ENCODE measurements at places on chromosomes 7 and 10.

DNA sequence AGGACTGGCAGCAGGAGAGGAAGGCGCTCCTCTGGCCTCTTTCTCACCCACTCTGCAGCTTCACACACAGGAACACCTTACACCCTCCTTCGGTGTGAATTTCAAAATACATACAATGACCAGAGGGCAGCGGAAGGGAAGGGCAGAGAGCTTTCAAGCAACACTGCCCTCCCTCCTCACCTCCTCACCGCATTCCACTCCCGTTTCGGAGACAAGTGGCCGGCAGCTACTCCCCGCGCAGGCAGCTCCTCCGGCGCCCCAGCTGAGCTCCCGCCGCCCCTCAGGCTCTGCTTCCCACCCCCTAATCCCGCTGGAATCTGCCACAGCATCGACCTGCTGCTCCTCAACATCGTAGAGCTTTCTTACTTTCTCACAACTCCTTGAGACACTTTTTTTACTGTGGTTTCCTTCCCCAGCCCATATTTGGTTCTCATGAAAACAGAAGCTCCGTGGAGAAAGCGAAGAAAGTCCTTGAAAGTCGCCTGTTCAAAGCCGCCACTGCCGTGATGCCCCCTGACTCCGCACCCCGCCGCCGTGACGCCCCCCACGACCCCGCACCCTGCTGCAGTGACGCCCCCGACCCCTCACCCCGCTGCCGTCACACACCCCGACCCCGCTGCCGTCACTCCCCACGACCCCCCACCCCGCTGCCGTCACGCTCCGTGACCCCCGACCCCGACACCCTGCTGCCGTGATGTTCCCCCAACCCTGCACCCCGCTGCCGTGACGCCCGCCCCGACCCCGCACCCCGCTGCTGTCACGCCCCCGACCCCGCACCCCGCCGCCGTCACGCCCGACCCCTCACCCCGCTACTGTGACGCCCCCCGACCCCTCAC lies 14.6 kb upstream of the GPER1 start:
- no peak for DNase-seq

- DNase-seq: no peak
These were observed 472.3 kb upstream of the VSTM2A start for GRCh38 chr7:54069843-54070242.

DNA sequence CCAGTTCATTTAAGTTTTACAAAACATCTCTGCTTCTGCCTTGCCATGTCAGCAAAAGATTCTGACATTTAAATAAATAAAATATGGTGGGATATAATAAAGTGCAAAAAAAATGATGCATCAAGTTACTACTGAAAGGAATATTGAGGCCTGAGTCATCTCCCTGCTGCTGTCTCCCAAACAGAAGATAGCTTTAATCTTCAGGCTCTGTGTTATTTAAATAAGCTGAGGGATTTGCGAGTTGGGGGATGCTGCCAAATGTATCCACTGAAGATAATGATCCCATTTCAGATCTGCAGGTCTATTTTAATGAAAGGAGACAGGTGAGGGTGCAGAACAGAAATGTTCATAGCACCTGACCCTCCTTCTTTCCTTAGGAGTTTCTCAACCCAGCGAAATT lies 720.8 kb downstream of the AUTS2 start:
- no peak for DNase-seq

DNA sequence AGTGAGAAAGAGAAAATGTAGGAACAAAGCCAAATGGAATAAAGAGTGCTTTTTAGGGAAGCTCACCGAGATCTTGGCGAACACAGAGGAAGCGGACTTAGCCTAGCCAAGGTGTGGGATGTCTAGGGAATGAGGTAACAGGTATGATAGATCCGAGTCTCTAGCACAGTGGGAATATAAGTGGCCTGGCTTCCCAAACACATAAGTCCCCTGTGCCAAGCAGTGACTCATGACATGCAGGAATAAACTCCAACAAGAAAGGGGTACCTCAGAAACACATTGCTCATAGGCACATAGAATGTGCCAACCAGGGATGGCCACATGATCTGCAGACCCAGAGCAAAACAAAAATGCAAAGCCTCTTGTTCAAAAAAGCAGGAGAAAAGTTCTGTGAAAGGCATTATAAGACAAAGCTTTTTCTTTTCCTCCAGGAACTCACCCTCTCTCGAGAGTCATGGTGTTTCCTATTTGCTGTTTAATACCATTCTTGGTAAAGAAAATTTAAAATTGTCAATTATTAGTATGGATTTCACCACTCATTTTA lies 542.5 kb downstream of the GATA3 start:
- DNase-seq: no peak

DNA sequence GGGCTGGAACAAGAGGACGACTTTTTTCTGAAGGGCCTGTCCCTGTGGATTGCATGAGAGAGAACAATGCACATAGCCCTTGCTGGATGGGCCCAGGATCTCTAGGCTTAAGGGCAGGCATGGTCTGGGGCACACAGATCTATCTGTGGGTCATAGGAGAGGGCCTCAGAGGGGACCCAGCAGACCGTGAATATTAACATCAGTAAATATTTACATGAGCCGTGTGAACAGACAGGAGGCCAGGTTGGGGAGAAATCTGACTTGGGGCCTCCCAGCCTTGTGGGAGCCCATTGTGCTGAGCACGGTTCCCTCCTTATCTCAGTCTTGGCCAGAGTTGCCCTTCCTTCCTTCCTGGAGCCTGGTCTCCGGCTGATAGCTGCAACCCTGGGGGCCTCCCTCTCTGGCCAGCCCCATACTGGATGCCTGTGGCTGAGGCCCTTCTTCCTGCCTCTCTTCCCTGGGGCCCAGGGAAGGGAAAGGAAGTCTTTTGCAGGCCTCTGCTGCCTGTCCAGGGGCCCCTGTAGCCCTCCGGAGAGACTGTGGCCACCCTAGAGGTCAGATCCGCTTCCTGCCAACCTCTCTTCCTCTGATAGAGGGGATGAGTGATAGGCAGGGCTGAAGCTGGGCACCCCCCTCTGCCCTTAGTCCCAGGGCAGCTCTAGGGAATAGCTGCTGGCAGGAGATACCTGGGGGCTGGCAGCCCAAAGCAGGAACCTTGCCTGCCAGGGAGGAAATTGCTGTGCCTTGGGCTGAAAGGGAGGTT lies 44.5 kb upstream of the TRIM8 start:
- no peak for DNase-seq

DNA sequence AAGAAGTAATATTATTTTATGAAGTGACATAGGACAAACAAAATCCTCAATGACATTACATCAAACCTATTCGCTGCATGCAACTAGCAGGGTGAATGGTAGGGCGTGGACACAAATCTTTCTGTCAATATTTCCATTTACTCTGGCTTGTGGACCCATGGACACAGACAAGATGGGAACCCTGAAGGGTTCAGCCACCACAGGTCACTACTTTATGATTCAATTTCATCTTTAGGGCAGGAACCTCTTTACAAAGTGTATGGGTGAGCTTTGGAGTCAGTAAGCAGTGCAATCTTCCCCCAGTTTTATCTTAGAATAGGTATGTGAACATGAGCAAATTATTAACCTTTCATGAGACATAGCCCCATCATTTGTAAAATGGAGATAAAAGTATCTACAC lies 982.4 kb upstream of the LRRTM3 start:
- DNase-seq: no peak

GRCh38 chr10:11164803-11165590 lies 147.3 kb downstream of the CELF2 start:
- DNase-seq: no peak

GRCh38 chr10:99815621-99816020 lies 33.2 kb downstream of the ABCC2 start:
- DNase-seq: no peak

DNA sequence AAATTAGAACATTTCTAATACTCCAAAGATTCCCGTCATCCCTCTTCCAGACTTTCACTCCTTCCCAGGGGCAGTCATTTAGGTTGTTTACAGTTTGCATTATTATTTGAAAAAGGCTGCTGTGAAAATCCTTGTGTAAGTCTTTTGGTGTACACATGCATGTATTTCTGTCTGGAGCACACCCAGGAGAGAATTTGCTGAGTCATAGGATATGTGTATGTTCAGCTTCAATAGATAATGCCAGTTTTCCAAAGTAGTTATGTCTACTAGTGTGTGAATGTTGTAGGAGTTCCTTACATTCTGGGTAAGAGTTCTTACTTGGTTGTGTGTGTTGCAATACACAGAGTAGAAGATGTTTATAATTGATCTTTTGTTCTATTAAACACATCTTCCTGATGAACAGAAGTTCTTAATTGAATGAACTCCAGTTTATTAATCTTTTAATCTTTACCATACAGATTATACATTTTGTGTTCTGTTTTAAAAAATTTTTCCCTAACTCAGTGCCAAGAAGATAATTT lies 25.3 kb downstream of the CROT start:
- DNase-seq: no peak

GRCh38 chr7:7146837-7147236 lies 35.5 kb upstream of the C1GALT1 start:
- DNase-seq: no peak

- DNase-seq: no peak
These were observed 122.2 kb downstream of the PDE1C start for GRCh38 chr7:31948029-31948428.

DNA sequence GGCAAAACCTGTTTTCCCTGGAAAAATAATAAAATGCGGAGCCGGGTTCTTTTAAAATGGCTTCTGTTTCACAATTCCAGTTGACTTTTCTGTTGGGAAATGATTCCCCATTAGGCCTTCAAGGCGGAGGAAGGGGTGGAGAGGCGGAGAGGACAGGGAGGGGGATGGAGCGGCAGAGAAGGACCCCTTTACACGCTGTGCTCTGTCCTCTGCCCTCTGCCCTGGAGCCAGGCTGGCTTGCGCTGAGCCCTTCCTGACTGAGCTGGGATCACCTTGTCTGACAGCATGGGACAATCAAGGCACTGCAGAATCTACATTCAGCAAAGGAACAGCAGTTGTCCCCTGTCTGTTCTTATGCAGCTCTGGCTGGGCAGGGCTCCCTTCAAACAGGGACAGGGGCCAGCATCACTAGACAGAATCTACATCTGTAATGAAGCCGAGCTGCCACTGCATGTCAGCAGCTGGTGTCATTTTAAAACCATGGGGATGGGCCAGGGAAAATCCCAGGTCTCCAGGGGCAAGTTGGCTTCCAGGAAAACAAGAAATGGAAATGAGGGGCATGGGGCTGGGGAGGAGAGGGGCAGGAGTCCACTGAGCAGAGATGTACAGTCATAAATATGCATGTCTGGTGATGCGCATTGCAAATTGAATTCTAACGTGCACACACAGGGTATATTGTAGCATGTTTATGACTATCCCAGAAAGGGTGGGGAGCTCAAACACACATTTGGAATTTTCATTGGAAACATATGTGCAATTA lies 120.0 kb downstream of the MKX start:
- DNase-seq: no peak

DNA sequence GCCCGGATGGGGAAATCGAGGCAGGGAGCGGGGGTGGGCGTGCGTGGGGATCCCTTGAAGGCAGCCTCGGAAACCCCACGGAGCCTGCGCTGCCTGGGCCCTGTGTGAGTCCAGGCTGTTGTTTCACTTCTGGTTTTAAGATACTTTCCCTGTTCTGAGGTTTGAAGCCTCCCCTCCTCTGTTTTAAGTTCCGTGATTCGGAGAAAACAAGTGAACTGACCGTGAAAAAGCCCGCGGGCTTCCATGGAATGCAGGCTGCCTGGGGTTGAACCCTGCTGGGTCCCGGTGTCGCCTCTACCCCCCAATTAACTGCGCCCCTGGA lies 401 bp downstream of the LRRC27 start:
- DNase-seq: no peak

GRCh38 chr10:122859527-122859926 lies 13.9 kb upstream of the CUZD1 start:
- DNase-seq: no peak

- DNase-seq: no peak
These were observed 7.2 kb downstream of the ZKSCAN1 start for GRCh38 chr7:100022621-100023020.

GRCh38 chr7:25187932-25188331 lies 40.4 kb downstream of the NPVF start:
- DNase-seq: no peak

DNA sequence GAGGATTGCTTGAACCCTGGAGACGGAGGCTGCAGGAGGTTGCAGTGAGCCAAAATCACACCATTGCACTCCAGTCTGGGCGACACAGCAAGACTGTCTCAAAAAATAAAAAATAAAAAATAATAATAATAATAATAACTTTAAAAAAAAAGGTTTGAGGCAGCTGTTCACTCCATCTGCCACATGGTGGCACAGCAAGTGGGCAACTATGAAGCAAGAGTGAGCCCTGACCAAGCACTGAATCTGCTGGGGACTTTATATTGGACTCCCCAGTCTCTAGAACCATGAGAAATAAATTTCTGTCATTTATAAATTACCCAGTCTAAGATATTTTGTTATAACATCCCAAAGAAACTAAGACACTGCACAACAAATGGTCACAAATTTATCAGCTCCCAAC lies 14.6 kb upstream of the BRI3 start:
- no peak for DNase-seq

DNA sequence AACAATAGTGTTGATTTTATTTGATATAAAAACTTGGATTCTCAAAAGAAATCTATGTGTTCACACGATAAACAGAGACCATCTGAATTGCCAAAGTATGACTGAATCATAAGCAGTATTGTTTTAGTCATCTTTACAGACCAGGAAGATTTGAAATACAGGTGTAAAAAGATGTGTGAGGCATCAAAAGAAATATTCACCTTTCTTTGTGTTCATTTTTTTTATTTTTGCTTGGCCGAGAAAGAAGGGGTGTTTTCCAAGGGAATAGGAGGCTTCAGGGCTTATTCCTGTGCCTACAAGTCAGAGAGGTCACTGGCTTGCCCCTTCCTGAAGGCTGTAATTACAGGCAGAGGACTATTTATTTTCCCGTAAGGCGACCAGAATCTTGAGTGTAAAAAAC lies 37.3 kb downstream of the MET start:
- no peak for DNase-seq

GRCh38 chr7:46809886-46810285 lies 772.0 kb downstream of the TNS3 start:
- no peak for DNase-seq

GRCh38 chr10:125190946-125191345 lies 30.6 kb upstream of the CTBP2 start:
- peak; percentile 65 for DNase-seq

- DNase-seq: no peak
These were observed 287.0 kb downstream of the WDR37 start for GRCh38 chr10:1343176-1343575.

- no peak for DNase-seq
These were observed 70.1 kb downstream of the HACD1 start for GRCh38 chr10:17547060-17547459.

DNA sequence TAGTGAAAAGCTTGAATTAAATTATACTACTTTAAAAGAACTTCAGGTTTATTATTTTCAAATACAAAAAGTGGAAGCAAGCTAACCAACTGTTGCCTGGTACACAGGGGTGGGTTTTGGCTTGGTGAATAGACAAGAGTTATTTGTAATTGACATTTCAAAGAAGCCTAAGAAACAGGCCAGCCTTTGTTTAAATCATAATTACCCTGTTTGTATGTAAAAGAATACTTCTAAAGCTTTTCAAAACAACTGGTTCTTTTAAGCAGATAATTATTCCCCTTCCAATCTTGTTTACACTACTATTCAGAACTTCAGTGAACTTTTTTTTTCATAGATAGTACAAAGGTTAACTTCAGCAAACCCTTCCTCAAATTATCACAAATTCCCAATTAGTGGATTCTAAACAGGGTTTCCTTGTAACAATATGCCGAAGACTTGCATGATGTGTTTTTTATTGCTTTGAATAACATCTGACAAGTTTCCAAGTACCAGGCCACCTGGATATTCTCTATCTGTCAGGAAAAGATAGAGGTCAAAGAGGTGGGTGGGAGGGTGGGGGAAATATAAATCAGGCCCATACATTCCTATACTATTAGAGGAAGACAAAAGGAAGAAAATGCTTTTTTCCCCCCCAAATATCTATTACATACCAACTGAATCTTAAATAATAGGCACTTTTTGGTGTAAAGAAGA lies 20.4 kb downstream of the SSMEM1 start:
- DNase-seq: no peak
